ENCODE measurements at places on chromosomes 6 and 20.

- DNase-seq = no peak
Observed at GRCh38 chr6:129120856-129121638, 238.1 kb downstream of the LAMA2 start.

- no peak for DNase-seq
Observed at GRCh38 chr6:110529355-110529754, 52.9 kb upstream of the SLC22A16 start.

DNA sequence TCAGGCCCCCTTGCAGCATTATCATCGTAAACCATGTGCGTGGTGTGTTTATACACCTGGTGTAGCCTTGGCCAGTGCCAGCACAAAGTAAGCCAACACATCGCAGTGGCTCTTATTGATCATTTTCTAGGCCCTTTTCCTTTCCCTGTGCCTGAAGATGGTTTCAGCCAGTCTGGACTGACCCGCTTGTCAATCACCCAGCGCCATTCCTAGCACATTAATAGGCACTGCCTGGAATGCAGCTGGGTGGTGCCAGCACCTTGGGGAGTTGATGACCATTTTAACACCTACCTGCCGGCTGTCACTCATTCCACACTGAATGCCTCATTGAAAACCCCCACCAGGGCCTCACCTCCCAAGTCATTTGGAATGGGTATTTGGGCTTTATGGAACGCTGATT is 4.9 kb upstream of the UQCC2 start:
- no peak for DNase-seq

DNA sequence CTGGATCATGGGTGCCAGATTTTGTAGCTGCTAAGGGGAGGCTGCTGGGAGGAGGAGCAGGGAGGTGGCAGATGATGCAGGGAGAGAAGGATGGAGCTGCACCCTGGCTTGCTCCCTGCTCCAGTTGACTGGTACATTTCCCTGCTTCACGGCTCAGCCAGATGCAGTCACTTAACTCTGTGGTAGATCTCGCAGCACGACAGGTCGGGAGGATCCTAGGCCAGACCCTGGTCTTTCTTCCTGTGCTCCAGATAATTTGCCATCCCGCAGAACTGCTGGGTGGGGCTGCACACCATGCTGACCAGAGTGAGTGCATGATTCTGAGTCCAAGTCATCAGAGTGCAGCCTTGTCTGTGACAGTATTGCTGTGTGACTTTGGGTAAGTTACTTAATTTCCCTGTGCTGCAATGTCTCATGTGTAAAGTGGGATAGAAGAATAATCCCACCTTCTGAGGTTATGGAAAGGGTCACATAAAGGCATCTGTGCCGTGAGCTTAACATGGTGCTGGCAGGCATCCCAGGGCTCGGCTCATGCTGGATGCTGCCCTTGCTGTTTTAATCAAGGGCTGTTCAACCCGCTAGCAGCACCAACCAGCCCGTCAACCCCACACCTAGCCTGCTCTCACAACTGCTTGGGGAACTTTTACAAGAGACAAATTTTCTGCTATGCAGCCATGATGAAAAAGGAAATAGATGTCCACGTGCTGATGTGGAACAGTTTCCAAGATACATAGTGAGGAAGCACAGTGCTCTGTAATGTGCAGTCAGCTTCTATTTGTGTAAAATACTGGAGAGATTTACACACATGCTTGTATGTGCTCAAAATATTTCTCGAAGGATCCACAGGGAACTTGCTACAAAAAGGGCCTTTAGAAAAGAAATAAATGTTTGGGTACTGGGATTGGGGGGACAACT is 257.9 kb downstream of the CDH26 start:
- DNase-seq = no peak

GRCh38 chr20:33007376-33008335 is at the start of gene BPIFB2:
Gene BPIFB2 (plus strand): TSS chr20:33007704. CDS start chr20:33008575, 871 bp downstream.
- no peak for DNase-seq

- no peak for DNase-seq
Observed at GRCh38 chr20:58875541-58876134, 23.1 kb downstream of the GNAS start.

DNA sequence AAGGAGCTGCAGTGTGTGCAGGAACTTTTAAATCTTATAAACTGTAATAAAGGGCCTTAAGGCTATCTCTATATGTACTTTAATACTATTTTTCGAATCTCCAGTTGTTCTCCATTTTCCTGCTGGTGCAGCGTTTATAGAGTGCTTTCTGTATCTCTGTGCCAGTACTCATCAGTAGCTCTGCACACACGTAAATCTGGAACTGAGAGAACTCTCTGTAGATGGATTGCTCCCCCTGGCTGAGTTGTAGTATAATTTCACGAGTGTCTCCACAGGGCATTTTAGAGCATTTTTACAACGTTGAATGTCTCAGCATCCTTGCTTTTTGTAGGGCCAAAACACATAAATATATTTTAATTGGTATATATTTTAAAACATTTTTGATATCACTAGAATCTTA is 256.5 kb downstream of the TRDN start:
- no peak for DNase-seq

DNA sequence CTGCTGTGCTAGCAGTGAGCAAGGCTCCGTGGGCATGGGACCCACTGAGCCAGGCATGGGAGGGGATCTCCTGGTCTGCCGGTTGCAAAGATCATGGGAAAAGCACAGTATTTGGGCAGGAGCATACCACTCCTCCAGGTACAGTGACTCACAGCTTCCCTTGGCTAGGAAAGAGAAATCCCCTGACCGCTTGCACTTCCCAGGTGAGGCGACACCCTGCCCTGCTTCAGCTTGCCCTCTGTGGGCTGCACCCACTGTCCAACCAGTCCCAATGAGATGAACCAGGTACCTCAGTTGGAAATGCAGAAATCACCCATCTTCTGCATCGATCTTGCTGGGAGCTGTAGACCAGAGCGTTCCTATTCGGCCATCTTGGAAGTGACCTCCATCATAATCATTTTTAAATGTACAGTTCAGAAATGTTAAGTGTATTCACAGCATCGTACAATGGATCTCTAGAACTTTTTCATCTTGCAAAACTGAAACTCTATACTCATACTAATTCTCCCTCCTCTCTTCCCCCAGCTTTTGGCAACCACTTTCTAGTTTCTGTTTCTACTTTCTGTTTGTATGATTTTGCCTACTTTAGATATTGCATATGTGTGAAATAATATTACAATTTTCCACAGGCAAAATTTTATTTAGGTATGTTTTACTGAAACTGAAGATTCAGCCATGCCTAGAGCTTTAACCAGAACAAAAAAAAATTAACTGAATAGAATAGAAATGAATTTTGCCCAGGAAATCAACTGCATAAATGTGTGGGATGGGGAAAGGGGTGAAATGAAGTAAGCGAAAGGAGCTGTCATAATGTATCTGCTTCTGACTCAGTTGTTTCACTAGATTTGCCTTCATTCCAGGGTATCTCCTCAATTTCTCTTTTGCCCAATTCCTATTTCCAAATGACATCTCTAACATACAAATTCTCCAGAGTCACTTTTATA is 100.0 kb downstream of the RWDD2A start:
- peak; percentile 19 for DNase-seq

- no peak for DNase-seq
Observed at GRCh38 chr6:134549854-134550253, 231.9 kb upstream of the SGK1 start.

DNA sequence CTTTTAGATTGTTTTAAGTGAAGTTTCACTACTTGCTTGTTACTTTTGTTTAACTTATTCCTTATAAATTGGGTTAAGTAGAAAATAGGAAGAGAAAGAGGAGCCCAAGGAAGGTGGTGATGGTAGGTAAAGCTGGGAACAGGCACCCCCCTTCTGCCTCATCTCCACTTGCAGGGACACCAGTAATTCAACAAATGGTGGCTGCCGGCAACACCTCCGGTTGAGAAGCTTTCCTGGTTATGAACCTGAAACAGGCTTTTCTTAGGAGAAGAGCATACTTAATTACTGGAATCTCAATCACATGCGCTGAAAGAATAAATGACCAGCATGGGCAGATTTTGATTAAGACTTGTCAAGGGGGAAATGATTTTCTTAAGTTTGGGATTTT is 158.9 kb upstream of the ZNF217 start:
- no peak for DNase-seq

DNA sequence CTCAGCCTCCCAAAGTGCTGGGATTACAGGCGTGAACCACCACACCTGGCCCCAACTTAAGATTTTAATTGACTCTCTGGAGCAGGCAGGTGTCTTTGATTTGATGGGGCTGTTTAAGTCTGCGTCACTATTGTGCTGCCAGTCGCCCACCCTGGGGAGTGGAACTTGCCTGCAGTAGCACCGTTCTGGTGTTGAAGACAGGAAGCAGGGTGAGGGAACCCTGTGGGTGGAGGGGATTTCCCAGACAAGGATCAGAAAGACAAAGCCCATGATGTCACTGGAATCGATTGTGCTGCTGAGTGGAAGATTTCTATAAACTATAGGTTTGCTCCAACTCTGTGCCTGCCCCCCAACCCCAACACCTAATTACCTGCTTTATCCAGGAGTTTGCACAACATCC is 11.0 kb downstream of the ALDH8A1 start:
- DNase-seq = peak; percentile 60

DNA sequence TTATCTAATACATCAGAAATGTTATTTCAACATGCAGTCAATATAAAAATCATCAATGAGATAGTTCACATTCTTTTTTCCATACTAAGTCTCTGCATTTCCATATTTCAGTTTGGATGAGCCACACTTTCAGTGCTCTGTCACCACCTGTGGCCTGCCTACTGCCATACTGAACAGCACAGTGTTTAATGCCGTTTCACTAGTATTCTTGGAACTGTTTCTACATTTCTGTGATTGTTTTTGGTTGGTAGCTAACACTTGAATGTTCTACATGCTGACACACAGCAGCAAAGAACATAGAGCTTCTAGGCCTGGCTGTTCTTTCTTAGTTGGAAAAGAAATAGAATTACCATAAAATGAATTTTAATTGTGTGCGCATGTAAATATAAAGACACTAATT is 61.4 kb upstream of the KIF25 start:
- DNase-seq = no peak

DNA sequence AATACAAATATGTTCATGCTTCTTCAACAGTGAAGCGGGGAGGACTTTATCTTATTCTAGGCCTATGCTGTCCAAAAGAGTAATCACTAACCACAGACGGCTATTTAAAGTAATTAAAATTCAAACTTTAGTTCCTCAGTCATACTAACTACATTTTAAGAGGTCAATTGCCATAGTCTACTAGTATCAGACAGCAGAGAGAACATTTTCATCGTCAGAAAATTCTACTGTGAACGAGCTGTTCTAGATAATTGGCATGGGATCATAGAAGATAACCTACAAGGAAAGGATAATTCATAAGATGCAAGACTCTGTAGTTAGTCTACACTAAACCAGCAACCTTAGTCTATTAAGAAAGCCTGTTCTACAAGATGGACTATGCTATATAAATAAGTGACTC is 44.4 kb downstream of the PRKN start:
- DNase-seq = no peak

DNA sequence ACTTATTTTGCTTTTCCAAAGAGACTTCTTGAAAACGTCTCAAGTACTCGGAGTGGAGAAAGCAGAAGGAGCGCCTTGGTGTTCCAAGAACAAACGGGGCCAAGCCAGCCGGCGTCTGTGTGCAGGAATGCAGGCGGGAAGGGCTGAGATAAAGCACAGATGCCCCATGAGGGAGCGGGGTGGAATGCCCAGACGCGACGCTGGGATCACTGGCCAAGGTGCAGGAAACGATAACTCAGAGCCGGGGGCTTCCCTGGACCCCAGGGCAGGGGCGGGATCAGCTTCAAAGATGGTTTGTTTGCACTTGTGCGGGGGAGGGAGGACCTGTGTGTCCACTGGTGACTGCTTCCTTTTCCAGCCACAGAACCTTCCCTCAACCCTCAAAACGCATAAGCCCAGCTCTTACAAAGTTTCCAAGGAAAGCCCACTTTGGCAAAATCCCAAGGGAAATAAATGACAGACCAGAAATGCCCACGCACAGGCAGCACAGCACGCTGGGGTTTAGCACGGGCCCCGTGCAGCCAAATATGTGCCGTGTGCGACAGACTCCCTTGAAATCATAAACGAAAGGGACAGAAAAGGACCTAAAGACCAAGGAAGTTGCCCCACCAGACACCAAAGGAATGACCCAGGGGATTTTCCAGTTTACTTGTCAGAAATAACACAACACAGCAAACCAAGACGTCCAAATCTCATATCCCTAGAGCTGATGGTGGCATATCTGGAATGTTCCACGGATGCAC is 113.9 kb downstream of the NFATC2 start:
- DNase-seq = no peak

DNA sequence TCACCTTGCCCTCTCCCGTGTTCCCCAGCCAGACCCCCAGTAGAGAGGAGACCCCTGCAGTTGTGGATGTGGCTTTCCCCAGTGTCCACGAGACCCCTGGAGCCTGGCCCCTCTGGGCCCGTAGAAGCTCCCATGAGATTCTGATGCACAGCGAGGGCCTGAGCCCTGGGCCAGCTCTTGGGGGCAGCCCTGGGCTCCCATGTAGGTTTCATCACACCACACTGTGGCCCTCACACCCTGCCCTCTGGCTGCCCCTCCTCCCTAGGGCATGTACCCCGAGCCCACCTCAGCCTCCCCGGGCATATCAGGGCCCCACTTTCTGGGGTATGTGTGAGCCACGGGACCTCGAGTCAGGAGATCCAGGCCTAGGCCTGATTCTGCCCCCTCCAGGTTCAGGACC is 7.0 kb upstream of the CHRNA4 start:
- no peak for DNase-seq

GRCh38 chr20:37179683-37180524 is 556 bp upstream of the MROH8 start:
- no peak for DNase-seq

GRCh38 chr6:12720310-12720709 is 3.7 kb downstream of the PHACTR1 start:
- DNase-seq = no peak

DNA sequence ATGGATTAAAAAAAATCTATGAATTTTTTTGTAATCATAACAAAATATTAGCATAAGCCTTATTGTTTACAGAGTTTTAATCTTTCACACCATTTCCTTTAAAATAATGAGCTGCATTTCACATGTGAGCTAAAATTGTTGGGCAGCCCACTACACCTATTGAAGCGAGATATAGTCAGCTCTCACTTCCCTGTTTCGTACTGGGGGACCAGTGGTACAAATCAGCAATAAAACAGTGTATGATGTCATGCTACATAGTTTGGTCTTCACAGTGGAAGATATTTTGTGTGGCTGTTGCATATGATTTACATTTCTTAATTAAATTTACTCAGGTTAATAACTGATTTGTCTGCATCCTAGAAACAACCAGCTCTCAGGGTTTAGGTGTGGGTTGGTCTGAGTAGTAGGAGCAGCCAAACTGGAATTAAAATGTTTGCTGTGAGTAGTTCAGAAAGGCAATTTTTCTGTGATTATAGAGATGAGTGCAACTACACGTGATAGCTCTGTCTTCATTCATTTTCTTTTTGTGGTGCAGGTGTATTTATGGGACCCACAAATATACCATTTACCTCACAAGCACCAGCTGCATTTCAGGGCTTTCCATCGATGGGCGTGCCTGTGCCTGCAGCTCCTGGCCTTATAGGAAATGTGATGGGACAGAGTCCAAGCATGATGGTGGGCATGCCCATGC is 99.3 kb downstream of the B3GAT2 start:
- DNase-seq = peak; percentile 61
